ENCODE measurements at places on chromosomes 2 and 18.

GRCh38 chr2:114354199-114354598 is 88.2 kb upstream of the DPP10 start:
- no peak for DNase-seq

GRCh38 chr2:26639685-26640243 is 1.4 kb downstream of the CIB4 start:
- DNase-seq: no peak

DNA sequence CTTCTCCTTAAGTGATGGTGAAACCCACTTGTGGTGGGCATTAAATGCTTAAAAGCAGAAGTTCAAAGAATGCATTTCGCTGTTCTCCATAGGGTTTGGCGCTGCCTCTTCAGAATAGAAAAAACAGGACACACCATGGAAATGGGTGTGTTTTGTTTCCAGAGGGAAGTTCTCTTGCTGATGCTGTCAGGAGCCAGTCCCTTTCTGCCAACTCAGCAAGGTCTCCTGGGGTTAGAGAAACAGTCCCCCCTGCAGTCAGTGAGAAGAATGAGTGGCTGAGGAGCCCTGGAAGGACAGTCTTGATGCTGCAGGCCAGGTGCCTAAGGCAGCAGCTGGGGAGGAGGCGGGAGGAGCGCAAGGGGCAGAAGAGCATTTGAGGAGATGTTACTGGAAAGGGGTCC is 37.8 kb upstream of the ASAP2 start:
- DNase-seq: no peak

DNA sequence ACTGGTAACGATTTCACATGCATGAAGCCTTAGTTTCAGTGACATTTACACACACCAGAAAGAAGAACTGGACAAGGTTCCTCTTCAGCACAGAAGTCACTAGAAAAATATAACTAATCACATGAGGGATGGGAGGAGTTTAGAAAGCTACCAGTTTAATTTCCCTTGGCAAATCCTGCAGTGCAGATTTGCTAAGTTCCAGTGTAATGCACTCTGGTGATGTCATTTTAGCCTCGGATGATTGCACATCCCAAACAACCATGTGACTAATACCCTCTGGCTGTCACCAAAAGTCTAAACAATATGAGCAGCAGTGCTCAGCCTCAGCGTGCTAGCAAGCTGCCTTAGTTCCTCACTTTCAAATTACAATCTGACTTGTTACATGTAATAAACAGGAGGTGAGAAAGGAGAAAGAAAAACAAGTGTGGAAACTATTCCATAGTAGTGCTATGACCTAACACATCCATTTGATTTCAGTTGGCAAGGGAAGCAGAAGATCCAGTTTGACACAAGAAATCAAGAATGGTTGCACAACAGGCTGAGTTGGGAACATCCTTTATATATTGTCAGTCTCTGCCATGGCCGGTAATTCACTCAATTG is 35.3 kb upstream of the PPP1CB start:
- peak; percentile 80 for DNase-seq

- DNase-seq: no peak
These were observed 146.7 kb downstream of the TSN start for GRCh38 chr2:121902171-121902591.

DNA sequence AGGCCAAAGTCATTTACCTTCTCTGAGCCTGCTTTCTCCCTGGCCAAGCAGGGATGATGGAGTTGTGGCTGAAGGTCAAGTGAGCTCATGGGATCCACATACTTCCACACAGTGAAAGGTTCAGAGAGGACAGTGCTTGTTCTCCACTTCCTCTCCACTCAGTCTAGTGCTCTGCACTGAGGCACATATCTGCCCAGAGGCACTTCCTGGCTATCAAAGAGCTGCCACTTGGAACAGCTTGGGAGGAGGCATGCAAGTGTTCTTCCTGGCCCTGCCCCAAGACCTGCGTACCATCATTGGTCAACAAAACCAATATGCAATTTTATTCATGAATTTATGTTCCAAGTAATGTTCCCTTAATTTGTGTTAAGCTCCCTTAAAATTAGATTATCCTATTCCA is 71.9 kb downstream of the RNF152 start:
- no peak for DNase-seq

DNA sequence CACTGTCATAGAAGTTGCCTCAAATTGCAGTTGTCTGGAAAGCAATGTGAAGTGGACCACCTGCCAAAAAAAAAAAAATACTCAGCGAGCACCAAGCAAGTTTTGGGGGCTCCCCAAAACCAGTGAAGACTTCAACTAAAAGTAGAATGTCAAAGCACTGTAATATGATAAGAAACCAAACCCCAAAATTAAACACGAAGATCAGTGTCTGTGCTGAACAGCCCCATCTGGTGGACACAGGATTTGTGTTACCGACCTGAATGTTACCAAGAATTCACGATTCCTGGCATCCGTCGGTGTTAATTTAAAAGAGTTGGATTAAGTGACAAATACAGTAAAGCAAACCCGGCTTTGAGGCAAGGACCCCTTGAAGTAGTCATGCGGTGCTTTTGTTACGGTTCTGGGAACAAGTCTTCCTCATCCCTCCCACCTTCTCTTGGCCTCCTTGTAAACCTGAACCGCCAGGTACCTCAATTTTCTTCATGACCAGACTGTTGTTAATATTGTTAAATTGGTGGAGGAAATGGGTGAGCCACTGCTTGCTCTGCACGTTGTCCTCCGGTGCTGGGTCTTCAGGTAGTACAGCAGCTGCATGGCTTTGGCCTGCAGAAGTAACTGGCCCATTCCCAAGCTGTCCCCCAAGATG is 31.3 kb upstream of the SSB start:
- no peak for DNase-seq

- DNase-seq: peak; percentile 74
These were observed 58.1 kb upstream of the PELI1 start for GRCh38 chr2:64202206-64202845.

DNA sequence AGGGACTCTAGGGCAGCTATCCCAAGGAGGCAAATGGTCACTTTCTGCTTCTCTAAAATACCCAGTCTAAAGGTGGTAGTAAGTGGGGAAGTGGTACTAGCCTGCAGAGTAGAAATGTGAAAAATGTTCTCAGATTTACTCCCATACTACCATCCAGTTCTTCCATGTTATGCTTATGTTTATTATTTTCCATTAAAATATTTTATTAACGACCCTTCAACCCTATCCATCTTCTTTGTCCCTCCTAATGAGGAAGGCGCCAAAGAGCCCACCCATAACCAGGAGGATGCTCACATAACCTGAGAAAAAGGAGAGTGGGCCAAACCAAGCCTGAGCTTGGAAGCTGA is 153.5 kb downstream of the ANTXR1 start:
- DNase-seq: no peak

DNA sequence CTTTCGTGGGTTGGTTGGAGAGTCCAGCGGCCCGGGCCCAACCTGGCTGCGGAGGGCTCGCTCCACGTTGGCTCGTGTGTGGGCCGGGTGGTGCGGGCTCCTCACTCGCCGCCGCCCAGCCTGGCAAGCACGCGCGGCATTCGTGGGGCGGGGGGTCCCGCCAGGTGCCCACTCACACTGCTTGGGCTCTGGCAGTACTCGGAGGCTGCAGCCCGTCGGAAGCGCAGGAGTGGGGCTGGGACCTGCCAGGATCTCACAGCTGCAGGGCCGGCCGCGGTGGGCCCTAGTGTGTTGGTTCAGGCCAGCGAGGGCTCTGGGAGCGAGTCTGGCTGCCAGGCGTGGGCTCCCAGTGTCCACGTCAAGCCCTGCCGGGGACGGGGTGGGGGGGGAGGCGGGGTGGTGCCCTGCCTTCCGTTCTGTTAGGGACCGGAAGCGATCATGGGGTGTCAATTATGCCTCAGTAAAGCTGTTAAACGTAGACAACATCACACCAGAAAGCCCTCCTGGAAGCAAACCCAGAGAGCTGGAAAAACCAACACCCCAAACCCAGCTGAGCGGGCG is 1.0 kb upstream of the HS6ST1 start:
- no peak for DNase-seq

GRCh38 chr2:201827621-201828020 is 21.3 kb downstream of the CDK15 start:
- DNase-seq: no peak

DNA sequence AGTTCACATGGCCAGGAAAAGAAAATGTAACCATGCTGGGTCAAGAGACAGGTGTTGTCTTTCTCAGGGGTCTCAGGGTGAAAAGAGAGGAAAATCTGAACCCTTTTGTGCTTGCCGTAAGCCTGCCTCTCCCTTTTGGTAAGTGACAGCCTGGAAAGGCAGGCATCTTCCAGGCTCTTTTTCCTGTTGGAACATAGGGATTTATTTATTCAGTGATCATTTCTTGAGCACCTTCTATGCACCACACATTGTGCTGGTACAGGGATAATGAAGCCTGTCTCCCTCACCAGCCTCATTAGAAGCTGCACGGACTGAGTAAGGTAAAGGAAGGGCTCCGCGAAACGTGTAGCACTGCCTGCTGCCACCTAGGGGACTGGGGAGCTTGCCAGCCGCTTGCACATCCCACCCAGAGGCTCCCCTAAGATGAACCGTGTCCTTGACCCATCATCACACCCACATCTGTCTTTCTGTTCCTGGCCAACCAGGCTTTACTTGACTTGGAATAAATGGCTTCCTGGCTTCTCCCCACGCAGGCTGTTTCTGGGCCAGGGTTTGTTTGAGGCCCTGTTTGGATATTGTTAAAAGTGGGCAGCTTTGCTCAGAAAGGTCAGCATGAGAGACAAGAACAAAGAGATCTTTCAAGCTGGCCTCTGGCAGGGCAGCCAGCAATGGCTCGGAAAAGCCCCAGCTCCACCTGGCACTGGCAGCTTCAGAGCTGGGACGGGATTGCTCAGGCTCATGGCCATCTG is 73.3 kb upstream of the MCFD2 start:
- DNase-seq: no peak

DNA sequence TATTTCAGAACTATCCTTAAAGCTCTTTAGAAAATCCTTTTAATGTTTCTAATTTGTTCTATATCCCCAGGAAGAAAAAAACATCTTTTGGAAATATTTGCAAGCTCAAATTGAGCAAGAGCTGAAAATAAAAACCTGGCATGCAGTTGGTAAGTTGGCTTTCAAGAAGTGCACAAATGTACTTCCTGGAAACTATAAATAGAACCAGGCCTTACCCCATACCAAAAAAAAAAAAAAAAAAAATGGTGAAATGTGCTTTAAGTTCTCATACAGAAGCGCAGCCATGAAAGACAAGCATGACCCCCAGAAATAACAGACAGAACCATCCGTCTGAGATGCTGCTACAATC is 178.5 kb downstream of the HDAC4 start:
- DNase-seq: no peak

GRCh38 chr2:84846741-84847142 is 34.1 kb downstream of the TRABD2A start:
- no peak for DNase-seq

GRCh38 chr2:27072920-27073319 is 1.5 kb upstream of the OST4 start:
- DNase-seq: no peak

DNA sequence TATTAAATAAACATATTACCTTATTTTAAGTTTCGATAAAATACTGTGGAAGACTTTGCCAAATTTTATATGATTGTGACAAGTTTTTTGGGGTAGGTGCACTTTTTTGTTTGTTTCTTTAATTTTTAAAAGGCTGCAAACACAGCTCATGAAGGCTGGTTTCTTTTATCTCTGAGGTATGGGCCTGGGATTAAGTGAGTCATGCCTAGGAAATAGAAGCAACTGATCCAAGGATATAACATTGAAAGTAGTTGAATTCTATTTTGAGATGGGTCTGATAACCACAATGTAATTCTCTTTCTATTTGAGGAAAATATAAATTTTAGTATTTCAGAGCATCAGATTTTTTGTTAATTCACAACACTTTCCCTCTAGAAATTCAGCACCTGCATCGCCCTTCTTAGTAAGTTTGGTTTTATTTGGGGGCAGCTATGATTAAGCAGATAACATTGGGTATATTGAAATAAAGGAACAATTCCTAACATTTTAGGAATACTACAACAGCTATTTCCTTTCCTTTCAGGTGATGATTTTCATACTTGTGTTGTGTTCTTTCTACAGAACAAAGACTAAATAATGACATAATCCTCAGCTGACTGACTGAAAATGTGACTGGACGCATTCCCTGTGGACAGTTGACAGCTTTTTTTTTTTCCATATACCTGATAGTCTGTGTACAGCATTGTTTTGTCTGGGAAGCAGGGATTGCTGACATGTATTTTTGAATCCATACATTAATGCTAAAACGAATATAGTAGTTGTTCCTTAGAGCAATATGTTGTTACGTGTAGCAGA is 16.8 kb downstream of the RBM45 start:
- DNase-seq: no peak

GRCh38 chr2:188526701-188527100 is 235.0 kb downstream of the GULP1 start:
- DNase-seq: no peak

- no peak for DNase-seq
These were observed at the start of gene CASP10 for GRCh38 chr2:201182650-201183364. TSS of gene CASP10 (plus strand) at chr2:201183141. CDS start at chr2:201185778, 2,637 bp downstream.

DNA sequence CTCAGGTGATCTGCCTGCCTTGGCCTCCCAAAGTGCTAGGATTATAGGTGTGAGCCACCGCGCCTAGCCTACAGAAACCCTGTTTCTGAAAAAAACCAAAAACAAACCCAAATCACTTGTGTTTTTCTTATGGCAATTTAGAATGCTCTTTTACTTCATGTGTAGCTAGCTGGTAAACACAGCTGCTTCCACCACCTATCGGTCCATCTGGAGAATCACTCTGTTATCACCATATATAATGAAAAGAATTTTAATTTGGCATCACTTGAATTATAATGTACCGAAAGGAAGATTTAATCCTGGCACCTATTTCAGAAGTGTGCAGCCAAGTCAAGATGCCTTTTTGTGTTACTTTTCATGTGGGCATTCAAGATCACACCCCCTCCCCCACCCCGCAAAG is 86.5 kb upstream of the ITGB6 start:
- DNase-seq: no peak

DNA sequence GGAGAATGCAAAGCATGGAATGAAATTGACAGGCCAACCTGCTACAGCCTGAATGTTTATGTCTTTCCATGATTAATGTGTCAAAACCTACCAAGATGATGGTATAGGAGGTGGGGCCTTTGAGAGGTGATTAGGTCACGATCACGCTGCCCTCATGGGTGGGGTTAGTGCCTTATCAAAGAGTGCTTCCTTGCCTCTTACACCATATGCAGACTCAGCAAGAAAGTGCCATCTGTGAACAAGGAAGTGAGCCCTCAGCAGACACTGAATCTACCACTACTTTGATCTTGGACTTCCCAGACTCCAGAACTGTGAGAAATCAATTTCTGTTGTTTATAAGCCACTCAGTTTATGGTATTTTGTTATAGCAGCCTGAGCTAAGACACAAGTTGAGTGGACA is 147.5 kb upstream of the BCL2L11 start:
- DNase-seq: no peak

DNA sequence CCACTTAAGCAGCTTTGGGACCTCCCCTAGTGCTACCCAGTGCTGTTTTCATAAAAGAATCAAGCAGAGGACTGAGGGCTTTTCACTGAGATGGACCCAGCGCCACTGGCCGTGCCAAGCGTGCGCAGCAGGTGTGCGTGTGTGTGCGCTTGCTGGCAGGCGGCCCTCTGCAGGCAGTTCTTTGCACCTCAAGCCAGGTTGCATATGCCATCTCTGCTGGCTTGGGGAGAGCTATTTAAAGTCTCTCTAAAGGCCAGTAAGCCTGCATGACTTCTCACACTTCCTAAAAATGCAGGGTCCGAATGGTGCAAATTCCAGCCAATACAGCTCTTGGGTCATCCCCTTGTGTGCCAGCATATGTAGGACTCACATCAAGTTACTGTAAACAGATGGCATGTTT is 255.5 kb downstream of the RNF152 start:
- DNase-seq: no peak

All from AG04450 (cell line).